ENCODE measurements at places on chromosomes 13 and 19. TPM values are rescaled to one million over a fixed set of nuclear protein-coding genes. Genes with fewer than 3 reads are reported as not detected.

- no peak overlapping the region for H3K4me3 ChIP-seq
- DNase-seq: no peak
- no peak overlapping the region for H3K27ac ChIP-seq
- H3K4me1 ChIP-seq: no peaks in the 10 kb centered on the region
These were observed 340.3 kb downstream of the OLFM4 start for GRCh38 chr13:53368948-53369347.

GRCh38 chr19:15169541-15170285, 31.1 kb downstream of the NOTCH3 start:
- H3K4me1 ChIP-seq: no peaks in the 10 kb centered on the region
- H3K36me3 ChIP-seq: peaks cover 26% of the 10 kb centered on the region
- H3K27ac ChIP-seq: no peak overlapping the region
- no peaks in the 10 kb centered on the region for H3K27me3 ChIP-seq

- no peaks in the 10 kb centered on the region for H3K4me1 ChIP-seq
- no peak for DNase-seq
- H3K4me3 ChIP-seq: no peak overlapping the region
- H3K27ac ChIP-seq: no peak overlapping the region
- H3K36me3 ChIP-seq: no peaks in the 10 kb centered on the region
These were observed 14.0 kb downstream of the JOSD2 start for GRCh38 chr19:50497022-50497405.

GRCh38 chr19:35254341-35255297, 5.8 kb downstream of the LSR start:
- H3K27me3 ChIP-seq: no peaks in the 10 kb centered on the region
- no peak for DNase-seq
- H3K36me3 ChIP-seq: peaks cover 10% of the 10 kb centered on the region
- peaks cover 5% of the 10 kb centered on the region for H3K4me1 ChIP-seq

The ANKRD24 gene
- 0.33 TPM for total RNA-seq

DNA sequence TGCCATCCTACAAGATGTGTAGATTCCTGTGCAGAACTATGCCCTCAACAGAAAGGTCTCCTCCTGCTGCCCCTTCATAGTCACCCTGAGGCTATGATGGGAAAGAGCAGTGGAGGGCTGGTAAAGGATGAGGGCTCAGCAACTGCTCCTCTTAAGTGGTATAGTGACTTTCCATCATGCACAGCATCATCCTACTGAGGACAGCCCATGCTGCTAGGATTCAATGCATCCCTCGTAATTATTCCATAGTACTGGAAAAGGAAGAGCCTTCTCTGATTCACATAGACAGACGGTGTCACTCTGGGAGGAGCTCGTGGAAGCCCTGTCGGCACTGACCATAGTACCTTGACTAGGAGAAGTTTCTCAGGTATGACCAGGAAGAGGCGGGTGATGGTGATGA, 47.6 kb upstream of the IRS2 start:
- no peaks in the 10 kb centered on the region for H3K27me3 ChIP-seq
- no peak for DNase-seq
- no peaks in the 10 kb centered on the region for H3K4me1 ChIP-seq
- H3K4me3 ChIP-seq: no peak overlapping the region
- H3K36me3 ChIP-seq: no peaks in the 10 kb centered on the region

The UGGT2 gene
- 12.2 TPM for total RNA-seq

DNA sequence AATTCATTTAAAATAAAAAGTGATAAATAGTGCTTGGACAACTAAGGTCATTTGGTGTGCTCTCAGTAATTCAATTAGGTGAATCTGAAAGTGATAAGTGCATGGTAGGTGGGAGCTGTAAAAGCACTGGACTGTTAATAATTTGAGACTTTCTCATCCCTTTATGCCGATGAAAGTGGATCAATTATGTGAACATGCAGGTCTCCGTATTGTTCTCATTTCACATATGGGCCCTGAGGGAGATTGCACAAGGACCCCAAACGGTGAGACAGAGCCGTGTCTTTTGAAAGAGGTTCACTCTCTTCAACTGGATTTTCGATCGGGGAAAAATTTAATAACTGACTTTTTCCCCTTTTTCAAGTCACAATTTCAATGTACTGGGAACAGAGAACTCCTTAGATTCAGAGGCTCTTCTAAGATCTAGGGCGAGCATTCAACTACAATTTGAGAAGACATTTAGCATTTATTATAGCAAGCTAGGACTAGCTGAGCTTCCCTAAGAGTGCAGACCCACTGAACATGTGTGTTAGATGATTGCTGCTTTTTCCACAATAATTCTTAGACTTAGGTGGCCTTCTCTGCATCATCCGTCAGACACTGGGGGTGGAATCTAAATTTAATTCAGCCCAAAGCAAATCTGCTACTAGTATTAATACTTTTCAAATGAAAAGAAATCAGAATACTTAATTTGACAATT, 347.6 kb downstream of the OXGR1 start:
- no peaks in the 10 kb centered on the region for H3K36me3 ChIP-seq
- H3K4me1 ChIP-seq: peaks cover 16% of the 10 kb centered on the region
- H3K27me3 ChIP-seq: no peaks in the 10 kb centered on the region
- no peak overlapping the region for H3K4me3 ChIP-seq

The MARCHF2 gene
- total RNA-seq: 58.6 TPM

DNA sequence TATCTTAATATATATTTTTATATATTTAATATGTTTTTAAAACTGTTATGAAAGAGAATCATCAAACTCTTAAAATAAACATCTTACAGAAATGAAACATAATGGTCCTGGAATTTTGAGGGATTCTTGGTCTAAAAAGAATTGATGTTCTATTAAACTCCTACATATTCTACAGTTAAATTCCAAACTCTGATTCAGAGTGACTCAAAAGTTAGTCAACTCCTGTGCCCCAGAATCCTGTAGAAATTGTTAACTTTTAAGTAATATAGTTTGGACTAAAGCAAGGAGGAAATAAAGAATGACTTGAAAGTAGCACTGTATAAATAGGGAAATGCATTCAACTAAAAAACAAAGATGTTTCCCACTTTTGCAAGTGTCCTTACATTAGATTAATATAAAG, 47.7 kb downstream of the FNDC3A start:
- no peaks in the 10 kb centered on the region for H3K36me3 ChIP-seq
- no peak overlapping the region for H3K4me3 ChIP-seq
- DNase-seq: peak; percentile 83
- H3K27me3 ChIP-seq: no peaks in the 10 kb centered on the region
- peak overlapping the region; percentile 84 for H3K27ac ChIP-seq

DNA sequence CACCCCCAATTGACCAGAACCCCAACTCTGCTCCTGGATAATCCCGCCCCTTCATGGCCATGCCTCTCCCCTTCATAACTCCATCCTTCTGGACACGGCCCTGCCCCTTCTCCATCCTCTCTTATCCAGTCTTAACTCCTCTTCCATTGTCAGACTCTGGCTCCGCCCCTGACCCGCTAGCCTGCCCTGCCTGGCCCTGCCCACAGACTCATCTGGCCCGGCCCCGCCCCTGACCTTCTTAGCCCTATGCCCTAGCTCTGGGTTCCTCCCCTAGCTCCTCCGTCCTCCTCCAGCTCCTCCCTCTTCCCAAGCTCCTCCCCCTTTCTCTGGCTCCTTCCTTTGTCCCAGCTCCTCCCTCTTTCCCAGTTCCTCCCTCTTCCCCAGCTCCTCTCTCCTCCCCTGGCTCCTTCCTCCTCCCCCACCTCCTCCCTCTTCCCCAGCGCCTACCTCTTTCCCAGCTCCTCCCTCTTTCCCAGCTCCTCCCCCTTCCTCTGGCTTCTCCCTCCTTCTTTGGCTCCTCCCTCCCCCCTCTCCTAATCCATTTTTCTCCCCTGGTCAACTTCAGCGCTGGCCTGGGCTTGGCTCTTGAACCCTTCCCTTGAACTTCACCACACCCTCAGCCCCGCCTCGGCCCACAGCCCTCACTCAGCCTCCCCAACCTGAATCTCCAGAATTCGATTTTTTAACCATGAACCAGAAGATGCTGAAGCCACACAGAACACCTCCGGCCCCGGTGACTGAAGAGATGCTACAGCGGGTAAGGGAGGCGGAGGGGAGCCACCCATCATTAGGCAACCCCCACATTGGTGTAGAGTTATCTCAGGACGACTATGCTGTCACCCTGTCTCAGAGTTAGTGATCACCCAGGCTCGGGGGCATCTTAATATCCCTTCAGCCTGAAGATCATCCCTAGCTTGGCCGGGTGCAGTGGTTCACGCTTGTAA, 9.2 kb upstream of the ZNF358 start:
- no peak overlapping the region for H3K27ac ChIP-seq
- H3K4me3 ChIP-seq: peak overlapping the region; percentile 48
- peak; percentile 99 for DNase-seq
- no peaks in the 10 kb centered on the region for H3K36me3 ChIP-seq
- no peaks in the 10 kb centered on the region for H3K27me3 ChIP-seq

- no peaks in the 10 kb centered on the region for H3K4me1 ChIP-seq
- no peak for DNase-seq
- no peaks in the 10 kb centered on the region for H3K27me3 ChIP-seq
- H3K4me3 ChIP-seq: no peak overlapping the region
- no peak overlapping the region for H3K27ac ChIP-seq
These were observed 4.2 kb downstream of the SNRPD2 start for GRCh38 chr19:45687599-45687998.

- DNase-seq: no peak
- H3K4me3 ChIP-seq: no peak overlapping the region
- H3K27me3 ChIP-seq: peaks cover 29% of the 10 kb centered on the region
- H3K36me3 ChIP-seq: no peaks in the 10 kb centered on the region
- no peak overlapping the region for H3K27ac ChIP-seq
- H3K4me1 ChIP-seq: no peaks in the 10 kb centered on the region
These were observed 157.2 kb upstream of the OBI1 start for GRCh38 chr13:78816154-78816553.

DNA sequence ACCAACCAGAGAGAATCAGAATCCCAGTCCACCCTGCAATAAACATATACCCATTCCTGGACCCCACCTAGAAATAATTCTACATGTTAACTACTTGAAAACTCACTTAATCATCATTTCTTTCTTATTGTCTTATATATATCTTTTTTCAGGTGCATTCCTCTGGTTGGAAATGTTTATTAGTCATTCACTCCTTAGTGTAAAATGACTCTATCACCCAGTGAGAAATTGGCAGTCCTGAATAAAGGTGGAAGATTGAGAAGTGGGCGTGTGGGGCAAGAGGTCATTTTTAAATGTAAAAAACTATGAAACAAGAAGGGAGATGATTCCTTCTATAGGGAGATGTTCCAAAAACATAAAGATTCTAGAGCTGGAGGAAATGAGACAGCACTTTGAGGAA, 101.2 kb upstream of the MBNL2 start:
- peaks cover 59% of the 10 kb centered on the region for H3K4me1 ChIP-seq
- DNase-seq: peak; percentile 37
- H3K27me3 ChIP-seq: no peaks in the 10 kb centered on the region
- no peaks in the 10 kb centered on the region for H3K36me3 ChIP-seq
- no peak overlapping the region for H3K4me3 ChIP-seq

- H3K27ac ChIP-seq: peak overlapping the region; percentile 98
- DNase-seq: peak; percentile 94
- peaks cover 16% of the 10 kb centered on the region for H3K4me1 ChIP-seq
- H3K36me3 ChIP-seq: peaks cover 24% of the 10 kb centered on the region
These were observed 2.0 kb downstream of the MISP start for GRCh38 chr19:752652-753517.

DNA sequence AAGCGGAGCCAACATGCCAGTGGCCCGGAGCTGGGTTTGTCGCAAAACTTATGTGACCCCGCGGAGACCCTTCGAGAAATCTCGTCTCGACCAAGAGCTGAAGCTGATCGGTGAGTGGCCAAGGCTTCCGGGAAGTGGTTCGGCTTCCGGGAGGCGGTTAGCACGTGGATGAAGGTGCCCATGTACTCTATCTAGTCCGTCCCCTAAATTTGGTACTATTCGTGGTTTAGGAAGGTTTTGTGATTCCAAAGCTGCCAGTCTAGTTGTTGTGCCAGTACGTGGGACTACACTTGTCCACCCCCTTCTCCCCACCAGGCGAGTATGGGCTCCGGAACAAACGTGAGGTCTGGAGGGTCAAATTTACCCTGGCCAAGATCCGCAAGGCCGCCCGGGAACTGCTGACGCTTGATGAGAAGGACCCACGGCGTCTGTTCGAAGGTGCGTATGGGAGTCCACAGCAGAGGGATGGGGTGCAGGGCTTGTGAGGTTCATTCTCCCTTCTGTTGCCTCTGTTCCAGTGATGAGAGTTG, 579 bp downstream of the RPS9 start:
- peak overlapping the region; percentile 86 for H3K27ac ChIP-seq
- H3K36me3 ChIP-seq: peaks cover 53% of the 10 kb centered on the region
- DNase-seq: peak; percentile 2
- peak overlapping the region; percentile 96 for H3K4me3 ChIP-seq
- H3K27me3 ChIP-seq: no peaks in the 10 kb centered on the region
- peaks cover 35% of the 10 kb centered on the region for H3K4me1 ChIP-seq

GRCh38 chr13:74256969-74257368, 122.8 kb upstream of the KLF12 start:
- H3K27ac ChIP-seq: no peak overlapping the region
- H3K36me3 ChIP-seq: no peaks in the 10 kb centered on the region
- H3K4me1 ChIP-seq: peaks cover 6% of the 10 kb centered on the region
- DNase-seq: no peak
- no peak overlapping the region for H3K4me3 ChIP-seq
- H3K27me3 ChIP-seq: no peaks in the 10 kb centered on the region

The KIR3DL2 gene
- total RNA-seq: not detected

- no peak for DNase-seq
- peak overlapping the region; percentile 96 for H3K27ac ChIP-seq
- H3K36me3 ChIP-seq: no peaks in the 10 kb centered on the region
- H3K27me3 ChIP-seq: no peaks in the 10 kb centered on the region
- no peak overlapping the region for H3K4me3 ChIP-seq
- H3K4me1 ChIP-seq: peaks cover 32% of the 10 kb centered on the region
These were observed 35.4 kb downstream of the DNAJC15 start for GRCh38 chr13:43058831-43059230.

- peak; percentile 29 for DNase-seq
- H3K27me3 ChIP-seq: no peaks in the 10 kb centered on the region
- peak overlapping the region; percentile 76 for H3K27ac ChIP-seq
- no peak overlapping the region for H3K4me3 ChIP-seq
- H3K36me3 ChIP-seq: no peaks in the 10 kb centered on the region
These were observed 248.7 kb downstream of the KLF5 start for GRCh38 chr13:73307481-73307880.

All from PC-3 (cell line).